ENCODE measurements at places on chromosomes 1 and 21. TPM values are rescaled to one million over a fixed set of nuclear protein-coding genes. Genes with fewer than 3 reads are reported as not detected.

GRCh38 chr21:42523211-42523610, 9.6 kb downstream of the SLC37A1 start:
- DNase-seq = peak; percentile 55
- peaks cover 30% of the 10 kb centered on the region for H3K4me1 ChIP-seq
- H3K27me3 ChIP-seq = no peaks in the 10 kb centered on the region
- no peak overlapping the region for H3K4me3 ChIP-seq
- no peak overlapping the region for H3K27ac ChIP-seq

DNA sequence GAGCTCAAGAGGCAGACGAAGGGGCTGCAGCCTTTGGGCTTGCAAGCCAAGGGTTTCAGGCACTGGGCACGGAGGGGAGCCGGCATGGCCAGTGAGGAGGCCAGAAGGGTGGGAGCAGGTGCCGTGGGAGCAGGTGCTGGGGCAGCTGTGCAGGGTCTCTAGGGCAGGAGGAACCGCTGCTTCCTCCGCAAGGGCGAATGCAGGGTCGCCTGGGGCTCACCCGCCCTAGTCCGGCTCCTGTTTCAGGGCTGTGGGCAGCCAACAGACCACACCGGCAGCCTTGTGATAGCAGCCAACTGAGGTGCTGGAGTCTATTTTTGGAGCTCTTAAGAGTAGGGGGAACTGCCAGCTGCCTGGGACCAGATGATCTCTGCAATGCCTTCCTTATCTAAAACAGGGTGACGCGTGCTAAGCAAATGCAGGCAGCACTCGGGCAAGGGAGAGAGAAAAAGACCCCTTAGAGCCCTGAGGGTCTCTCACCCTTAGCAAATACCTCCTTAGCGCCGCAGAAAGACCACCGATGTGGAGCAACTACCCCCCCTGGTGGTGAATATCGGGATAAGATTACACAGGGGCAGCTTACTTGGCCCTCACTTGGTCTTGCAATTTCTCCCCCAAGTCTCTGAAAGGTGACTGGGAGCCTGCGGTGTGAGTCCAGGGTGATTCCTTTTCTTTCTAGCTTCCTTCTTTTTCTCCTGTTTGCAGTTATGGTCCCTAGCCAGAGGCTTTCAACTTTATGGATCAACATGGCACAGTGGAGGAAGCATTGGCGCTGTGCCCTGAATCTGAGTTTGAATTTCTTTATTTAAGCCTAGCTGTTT, 20.7 kb upstream of the MAPKAPK2 start:
- peaks cover 12% of the 10 kb centered on the region for H3K4me1 ChIP-seq
- H3K4me3 ChIP-seq = no peak overlapping the region
- peak; percentile 77 for DNase-seq

GRCh38 chr1:53851571-53852285, 13.6 kb upstream of the NDC1 start:
- H3K36me3 ChIP-seq = peaks cover 8% of the 10 kb centered on the region
- H3K4me1 ChIP-seq = no peaks in the 10 kb centered on the region
- DNase-seq = no peak
- no peak overlapping the region for H3K27ac ChIP-seq
- no peak overlapping the region for H3K4me3 ChIP-seq
- H3K27me3 ChIP-seq = no peaks in the 10 kb centered on the region

- no peaks in the 10 kb centered on the region for H3K36me3 ChIP-seq
- H3K4me3 ChIP-seq = no peak overlapping the region
- H3K4me1 ChIP-seq = peaks cover 10% of the 10 kb centered on the region
- DNase-seq = peak; percentile 48
- H3K27ac ChIP-seq = peak overlapping the region; percentile 28
- H3K27me3 ChIP-seq = peaks cover 8% of the 10 kb centered on the region
Observed at GRCh38 chr21:41369920-41370839, 8.4 kb downstream of the MX2 start.

DNA sequence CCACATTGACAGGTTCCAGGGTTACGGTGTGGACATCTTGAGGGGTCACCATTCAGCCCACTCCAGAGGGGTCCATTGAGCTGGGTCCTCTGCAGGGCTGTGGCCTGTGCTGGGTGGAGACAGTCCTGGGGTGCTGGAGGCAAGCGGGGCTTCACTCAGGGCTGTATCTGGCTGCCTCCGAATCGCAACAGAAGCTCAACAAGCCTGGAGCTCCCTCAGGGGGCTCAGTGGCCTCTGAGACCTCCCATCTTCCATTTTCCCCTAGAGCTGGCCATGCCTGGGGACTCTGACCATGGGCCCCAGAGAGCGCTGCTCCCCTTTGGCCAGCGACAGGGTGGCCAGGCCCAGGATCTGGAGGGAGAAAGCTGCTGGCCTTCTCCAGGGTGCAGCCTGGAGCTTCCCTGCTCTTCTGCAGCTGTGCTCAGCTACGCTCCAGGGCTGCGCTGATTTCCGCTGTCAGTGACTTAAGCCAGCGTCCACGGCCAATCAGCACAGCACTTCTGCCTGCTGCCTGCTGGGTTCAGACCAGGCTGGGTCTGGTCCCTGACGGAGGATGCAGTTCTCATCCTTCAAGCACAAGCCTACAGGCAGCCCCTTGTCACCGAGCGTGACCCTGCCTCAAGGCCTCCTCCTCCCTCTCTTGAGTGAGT, 45.0 kb upstream of the ADARB1 start:
- H3K27ac ChIP-seq = peak overlapping the region; percentile 85
- no peak for DNase-seq
- no peak overlapping the region for H3K4me3 ChIP-seq

DNA sequence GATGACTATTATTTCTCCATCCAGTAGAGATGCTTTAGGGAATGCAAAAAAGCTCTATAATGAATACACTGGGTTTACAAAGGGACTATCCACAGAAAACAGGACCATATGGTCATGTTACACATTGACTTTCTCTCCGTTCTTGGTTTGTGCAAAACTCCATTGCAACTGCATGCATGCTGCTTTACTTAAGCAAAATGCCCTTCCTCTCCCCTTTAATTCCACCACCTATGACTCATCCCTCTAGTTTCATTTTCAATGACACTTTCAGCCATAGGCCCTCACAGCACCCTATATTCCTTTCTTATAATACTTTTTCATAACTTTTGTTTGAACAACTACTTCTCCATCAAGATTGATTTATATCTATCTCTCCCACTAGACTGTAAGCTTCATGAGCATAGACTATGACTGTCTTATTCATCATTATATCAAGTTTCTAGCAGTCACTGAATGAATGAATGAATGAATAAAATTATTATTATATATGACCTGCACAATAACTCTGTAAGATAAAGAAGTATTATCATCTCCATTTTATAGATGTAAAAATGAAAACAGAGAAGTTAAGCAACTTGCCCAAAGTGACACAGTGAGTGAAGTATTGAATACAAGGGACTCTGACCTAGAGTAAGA, 248.9 kb downstream of the PLPP3 start:
- no peaks in the 10 kb centered on the region for H3K27me3 ChIP-seq
- H3K4me3 ChIP-seq = no peak overlapping the region
- no peak overlapping the region for H3K27ac ChIP-seq
- H3K36me3 ChIP-seq = no peaks in the 10 kb centered on the region

The FOXD3 gene
- total RNA-seq = 3.9 TPM

The PRAMEF8 gene
- not detected for total RNA-seq

The MRPS14 gene
- total RNA-seq = 17.5 TPM

Data from sigmoid colon (tissue), 7 donors.